Brain (organoid and tissue), 16 donors: ENCODE measurements at places on chromosomes 7 and 10.
A peak's percentile ranks its signal among the peaks of the same experiment; 100 is the strongest.

DNA sequence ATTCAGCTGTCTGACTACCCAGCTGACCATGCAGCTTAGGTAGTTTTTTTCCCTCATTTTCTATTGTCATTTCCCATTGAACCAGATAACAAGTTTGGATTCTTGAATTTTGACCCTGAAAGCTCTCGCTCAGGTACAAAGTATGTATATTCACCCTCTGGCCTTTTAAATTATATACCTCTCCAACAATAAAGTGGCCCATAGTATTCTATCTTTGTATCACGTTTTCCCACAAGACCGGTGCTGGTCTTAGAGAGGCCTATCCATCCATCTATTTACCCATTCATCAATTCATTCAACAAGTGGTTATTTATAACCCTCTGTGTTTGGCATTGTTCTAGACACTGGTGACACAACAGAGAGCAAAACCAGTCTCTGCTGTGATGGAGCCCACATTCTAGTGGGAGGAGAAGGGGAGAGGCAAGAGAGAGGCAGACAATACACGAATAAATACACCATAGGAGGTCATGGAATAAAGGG, 35.2 kb upstream of the NPSR1 start:
- no peak for DNase-seq

- DNase-seq = no peak
Observed at GRCh38 chr10:102312683-102313082, 67.4 kb downstream of the GBF1 start.

- peak; percentile 62 for DNase-seq
Observed at GRCh38 chr10:126561294-126561920, 109.1 kb downstream of the C10orf90 start.

DNA sequence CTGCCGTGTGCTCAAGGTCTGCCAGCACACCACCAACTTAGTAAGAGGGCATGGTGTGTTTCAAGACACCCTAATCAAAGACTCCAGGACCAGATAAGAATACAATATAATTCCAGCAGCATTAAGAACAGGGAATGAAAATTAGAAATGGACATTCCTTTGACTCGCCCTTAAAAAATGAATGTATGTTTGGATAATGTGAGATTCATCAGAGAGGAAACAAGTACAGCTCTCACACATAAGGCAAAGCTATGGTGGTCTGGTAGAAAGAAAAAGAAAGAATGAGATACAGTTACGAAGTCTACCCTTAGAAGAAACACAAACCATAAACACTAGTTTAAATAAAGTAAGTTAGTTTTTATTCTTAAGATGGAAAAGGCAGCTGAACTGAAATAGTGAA, 174.8 kb upstream of the ANK3 start:
- DNase-seq = no peak

- no peak for DNase-seq
Observed at GRCh38 chr7:70676243-70676642, 455.7 kb upstream of the GALNT17 start.

DNA sequence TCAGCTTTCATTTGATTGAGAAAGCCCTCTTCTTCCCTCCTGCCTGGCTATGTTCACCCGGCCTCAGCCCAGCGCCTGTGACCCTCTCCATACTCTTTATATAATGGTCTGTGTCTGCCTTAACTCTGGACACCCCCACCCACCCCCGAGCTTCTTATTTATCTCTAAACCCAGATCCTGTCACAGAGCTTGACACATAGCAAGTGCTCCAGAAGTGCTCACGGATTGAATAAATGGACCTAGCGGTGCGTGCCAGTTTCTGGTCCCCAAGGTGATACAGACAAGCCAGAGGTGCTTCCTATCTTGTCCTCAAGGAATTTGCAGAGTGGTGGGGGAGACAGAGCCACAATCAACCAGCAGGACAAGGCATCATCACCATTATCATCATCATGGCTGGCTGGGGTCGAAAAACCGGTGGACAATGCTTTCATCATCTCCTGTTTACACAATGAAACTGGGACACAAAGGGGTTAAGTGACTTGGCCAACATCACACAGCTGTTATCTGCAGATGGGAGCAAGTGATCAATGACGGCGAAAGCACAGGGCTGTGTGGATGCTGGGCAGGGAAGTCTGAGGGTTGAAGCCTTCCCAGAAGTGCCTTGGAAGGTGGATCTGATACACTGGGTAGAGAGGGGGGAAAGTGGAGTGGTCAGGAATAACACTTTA, 2.2 kb upstream of the LOXL4 start:
- no peak for DNase-seq

DNA sequence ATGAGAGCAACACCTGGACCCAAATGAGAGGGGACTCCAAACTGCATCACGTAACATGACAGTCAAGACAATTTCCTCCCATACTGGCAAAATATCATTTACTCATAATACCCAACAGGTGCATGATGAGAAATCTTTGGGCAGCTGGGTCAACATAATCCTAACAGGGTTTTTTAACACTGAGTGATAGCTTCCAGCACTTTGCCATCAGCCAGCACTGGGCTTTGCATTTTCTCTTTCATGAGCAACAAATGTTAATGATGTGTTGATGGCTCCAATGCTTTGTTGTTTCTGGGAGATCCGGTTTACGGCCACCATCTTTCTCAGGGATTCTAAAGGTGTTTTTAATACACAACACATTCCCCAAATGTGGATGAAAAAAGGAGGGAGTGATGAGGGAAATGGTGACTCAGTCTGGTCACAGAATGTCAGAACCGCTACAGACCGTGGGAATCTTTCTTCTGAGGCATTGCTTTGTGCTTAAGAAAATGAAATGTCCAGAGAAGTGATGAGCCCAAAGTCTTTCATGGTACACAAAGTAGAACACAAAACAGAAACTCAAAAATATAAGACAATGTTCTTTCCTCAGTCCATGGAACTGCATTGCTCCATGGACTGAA, 705.7 kb upstream of the IGFBP3 start:
- DNase-seq = no peak

- DNase-seq = no peak
Observed at GRCh38 chr10:113171662-113172061, 221.6 kb downstream of the TCF7L2 start.
